ENCODE measurements at places on chromosomes 16 and 17.
A peak's percentile ranks its signal among the peaks of the same experiment; 100 is the strongest.

DNA sequence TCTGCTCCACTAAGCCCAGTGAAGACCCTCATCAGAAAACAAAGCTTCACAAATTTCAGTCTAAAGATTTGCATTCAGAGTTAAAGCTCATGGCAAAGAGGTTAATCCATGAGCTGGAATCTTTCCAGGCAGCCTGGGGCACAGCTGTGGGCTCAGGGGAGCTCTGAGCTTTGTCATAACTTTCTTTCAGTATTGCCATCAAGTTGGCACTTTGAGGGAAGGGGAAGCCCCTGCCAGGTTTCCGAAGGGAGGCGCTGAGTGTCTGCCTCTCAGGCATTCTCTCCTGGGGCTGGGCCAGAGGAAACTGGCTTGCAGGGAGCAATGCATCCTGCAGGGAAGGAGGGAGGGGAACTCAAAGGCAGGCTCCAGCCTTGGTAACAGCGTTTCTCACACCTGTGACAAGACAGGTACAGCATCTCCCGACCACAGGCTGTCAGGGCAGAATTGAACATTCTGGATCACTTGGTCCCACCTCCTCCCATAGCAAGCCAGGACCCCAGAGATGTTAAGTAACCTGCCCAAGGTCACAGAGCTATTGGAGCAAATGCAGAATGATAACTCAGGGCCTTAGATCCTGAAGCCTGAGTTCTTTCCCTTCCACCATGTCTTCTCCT is 3.9 kb downstream of the LPO start:
- peak; percentile 18 for DNase-seq

GRCh38 chr16:68131813-68132706 is 46.9 kb downstream of the NFATC3 start:
- no peak for DNase-seq

DNA sequence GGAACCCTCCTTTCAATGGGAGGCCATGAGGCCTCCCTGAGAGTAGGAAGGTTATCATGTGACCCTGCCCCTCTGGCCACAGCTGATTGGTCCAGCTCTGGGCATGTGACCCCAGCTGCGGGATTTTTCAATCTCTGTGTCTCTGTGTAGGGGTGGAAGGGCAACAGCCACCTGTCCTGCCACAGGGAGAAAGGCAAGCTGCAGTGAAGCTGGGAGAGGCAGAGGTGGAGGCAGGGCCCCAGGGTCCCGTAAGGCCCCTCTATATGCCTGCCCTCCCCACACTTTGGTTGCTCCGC is 10.9 kb downstream of the DNAAF8 start:
- DNase-seq = no peak

- DNase-seq = no peak
These were observed 10.9 kb upstream of the ANKFN1 start for GRCh38 chr17:56142325-56142724.

GRCh38 chr17:14926526-14927122 is 338.5 kb downstream of the PMP22 start:
- peak; percentile 49 for DNase-seq

DNA sequence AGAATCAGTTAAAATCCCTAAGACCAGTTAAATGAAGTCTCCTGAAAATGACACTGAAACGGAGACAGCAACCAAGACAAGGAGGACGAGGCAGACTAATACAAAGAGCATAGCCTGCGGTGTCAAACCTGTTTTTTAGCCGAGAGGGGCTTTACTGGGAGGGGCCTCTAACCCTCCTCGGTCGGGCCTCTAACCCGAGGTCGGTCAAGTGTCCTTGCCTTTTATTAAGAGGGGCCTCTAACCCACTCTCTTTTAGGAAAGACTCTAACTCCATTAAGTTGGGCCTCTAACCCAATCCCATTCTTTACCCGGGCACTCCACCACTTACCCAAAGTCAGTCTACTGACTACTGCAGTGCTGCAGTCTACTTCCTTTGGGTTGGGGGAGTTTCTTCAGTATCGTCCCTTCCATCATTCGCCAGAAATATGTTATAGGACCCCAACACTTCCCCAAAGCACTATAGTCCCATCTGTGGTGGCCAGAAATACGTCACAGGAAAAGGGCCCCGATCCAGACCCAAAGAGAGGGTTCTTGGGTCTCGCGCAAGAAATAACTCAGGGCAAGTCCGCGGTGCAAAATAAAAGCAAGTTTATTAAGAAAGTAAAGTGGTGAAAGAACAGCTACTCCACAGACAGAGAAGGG is 39.2 kb upstream of the ARL4D start:
- no peak for DNase-seq

DNA sequence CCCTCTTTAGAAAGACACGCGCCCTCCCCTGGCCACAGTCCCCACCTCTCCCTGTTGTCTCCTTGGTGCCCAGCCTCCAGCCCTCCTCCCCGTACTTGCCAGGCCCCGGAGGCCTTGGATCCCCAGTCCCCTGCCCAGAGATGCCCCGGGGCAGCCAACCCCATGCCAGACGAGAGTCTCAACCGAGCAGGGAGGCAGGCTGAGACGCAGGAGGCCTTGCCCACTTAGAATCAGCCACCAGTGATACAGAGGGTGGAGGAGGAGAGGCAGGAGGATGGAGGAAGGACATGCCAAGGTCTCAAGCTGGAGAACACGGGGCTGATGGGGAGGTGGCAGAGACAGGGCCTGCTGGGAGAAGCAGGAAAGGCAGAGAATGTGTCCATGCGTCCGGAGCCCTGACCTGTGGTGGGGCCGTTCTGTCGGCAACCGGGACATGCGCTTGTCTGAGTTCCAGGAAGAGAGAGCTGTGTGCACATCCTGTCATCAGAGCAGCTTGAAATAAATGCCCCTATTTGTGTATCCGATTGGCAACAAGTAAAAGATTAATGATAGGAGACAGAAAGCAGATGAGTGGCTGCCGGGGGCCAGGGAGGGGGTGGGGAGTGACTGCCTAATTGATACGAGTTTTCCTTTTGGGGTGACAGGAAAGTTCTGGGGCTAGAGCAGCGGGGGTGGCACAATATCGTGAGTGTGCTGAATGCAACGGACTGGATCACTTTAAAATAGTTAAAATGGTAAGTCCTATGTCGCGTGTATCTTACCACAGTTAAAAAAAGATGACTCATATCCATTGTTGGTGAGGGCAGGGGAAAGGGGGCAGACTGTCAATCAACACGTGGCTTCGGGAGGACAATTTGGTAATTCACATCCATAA is 44.7 kb upstream of the MEAK7 start:
- no peak for DNase-seq

GRCh38 chr17:75959051-75959838 is 18.4 kb upstream of the FBF1 start:
- no peak for DNase-seq

DNA sequence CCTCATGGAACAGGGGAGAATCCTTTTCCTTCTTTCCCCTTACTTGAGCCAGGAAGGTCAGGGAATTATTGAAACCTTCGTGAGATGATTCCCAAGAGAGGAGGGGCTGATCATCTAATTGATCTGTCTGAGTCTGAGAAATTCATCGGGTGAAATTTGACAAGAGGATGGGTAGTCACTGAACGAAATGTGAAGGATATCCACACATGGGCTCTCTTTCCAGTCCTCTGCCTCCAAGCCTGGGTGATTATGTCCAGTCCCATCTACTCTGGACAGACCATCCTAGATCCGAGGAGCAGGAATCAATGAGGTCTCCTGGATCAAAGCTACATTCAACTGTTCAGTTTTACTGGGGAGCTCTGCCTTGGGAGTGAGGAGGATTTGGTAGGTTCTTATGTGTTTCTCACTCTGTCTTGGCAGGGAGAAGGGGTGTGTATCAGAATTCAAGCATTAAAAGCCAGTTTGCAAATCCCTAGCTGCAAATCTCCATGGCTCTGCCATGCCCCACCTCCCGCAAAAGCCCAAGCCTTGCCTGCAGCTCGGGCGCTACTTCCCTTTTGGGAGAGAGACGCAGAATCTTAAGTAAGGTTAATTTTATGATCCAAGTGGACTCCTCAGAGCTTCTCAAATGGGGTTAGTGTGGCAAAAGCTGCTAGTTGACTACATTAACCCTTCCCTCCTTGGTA is 47.1 kb upstream of the TEKT3 start:
- DNase-seq = no peak

DNA sequence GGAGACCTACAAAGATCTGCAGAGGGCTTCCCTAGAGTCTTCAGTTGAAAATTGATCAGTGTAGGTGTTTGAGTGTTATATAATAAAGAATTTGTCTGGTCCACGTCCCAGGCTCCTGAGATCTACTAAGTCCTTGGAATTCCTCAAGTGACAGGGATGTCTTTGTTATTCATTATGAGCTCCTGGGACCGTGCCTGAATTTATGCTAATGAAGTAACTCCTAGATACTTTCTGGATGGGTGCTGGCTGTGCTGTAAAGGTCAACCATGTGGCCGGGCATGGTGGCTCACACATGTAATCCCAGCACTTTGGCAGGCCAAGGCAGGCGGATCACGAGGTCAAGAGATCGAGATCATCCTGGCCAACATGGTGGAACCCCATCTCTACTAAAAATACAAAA is 43.7 kb downstream of the CDC27 start:
- no peak for DNase-seq

DNA sequence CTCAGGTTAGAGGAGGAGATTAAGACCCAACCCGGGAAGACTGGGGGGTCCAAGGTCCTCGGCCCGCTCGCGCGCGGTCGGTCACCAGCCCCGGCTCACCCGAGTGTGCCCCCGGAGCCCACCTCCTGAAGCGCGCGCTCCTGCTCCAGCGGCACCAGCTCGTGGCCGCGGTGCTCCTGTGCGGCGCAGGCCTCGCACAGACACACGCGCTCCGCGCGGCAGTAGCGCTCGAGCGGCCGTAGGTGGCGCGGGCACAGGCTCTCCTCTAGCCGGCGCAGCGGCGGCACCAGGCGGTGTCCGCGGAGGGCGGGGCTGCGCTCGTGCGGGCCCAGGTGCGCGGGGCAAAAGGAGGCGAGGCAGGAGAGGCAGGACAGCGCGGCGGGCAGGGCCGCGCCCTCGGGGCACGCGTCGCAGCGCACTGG is 618 bp downstream of the TRIM47 start:
- peak; percentile 72 for DNase-seq

GRCh38 chr17:49748223-49748622 is 15.7 kb downstream of the FAM117A start:
- DNase-seq = no peak

GRCh38 chr16:10878328-10878643 is 1.3 kb downstream of the CIITA start:
- DNase-seq = no peak

DNA sequence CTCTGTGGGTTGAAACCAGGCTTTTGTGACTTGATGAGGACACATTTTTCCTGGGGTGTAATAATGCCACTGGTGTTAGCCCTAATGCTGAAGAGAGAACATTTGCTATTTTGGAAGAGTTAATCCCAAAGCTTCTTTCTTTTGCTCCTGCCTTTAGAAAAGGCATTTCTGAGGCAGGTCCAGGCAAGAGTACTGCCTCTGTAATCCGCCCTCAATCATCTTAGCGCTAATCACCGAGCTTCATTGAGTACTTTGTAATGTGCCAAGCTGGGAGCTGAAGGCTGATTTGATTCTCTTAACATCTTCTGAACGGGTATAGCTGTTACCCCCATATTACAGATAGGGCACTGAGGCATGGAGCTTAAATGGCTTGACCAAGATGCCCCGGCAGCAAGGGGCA is 60.3 kb downstream of the AKAP1 start:
- no peak for DNase-seq

DNA sequence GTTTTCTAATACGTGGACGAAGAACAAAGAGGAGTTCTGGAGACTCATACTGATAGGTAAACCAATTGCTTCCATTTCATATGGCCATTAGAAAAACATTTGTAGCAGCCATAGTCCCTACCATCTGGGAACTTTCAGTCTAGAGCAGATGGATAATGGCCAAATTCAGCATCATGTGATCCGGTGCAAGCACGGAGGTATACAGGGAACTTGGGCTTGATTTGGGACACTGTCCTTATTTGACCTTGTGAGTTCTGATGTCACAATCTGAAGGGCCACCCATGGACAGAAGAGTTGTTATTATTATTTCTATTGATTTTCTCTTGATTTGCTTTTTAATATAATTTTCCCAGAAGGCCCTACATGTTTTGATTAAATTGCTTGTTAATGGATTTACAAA is 154.6 kb upstream of the ZNF267 start:
- no peak for DNase-seq

DNA sequence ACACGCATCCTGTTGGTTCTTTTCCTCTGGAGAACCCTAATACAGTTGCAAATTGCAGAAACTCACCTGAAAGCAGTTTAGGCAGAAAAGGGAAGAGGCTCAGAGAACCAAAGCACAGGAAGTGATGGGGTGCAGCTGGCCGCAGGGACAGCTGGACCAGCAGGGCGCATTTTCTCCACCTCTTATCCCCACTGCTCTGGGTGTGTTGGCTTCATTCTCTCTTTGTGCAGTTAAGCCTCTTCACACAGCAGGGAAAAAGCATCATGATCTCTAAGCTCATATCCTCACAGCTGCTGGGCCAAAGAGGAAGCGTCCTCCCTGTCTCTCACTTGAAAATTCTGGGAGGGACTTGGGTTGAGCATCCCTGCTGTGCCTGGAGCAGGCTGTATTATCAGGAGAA is 20.0 kb upstream of the LRRC75A start:
- no peak for DNase-seq

GRCh38 chr17:66691644-66692420 is 143.1 kb upstream of the CACNG5 start:
- no peak for DNase-seq

GRCh38 chr16:56607109-56607618 is 1.2 kb upstream of the MT2A start:
- DNase-seq = no peak

- no peak for DNase-seq
These were observed 55.2 kb downstream of the GAN start for GRCh38 chr16:81369888-81370504.

DNA sequence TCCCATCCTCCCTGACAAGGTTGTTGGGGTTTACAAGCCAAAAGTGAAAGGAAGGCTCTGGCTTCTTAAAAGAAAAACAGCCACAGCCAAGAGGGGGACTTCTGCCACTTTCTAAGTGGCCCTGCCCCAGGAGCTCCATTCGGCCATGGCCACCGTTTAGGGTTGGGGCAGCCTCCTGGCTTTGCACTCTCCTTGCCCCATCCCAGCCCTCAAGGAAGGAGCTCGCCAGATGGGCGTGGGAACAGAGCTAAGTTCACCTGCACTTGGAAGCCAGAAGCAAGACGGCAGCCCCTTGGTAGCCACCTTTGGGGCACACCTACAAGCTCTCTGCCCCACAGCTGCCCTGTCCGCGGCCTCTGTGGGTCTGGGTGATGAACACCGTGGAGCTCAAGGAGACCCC is 122.4 kb upstream of the CDC42EP4 start:
- DNase-seq = no peak

DNA sequence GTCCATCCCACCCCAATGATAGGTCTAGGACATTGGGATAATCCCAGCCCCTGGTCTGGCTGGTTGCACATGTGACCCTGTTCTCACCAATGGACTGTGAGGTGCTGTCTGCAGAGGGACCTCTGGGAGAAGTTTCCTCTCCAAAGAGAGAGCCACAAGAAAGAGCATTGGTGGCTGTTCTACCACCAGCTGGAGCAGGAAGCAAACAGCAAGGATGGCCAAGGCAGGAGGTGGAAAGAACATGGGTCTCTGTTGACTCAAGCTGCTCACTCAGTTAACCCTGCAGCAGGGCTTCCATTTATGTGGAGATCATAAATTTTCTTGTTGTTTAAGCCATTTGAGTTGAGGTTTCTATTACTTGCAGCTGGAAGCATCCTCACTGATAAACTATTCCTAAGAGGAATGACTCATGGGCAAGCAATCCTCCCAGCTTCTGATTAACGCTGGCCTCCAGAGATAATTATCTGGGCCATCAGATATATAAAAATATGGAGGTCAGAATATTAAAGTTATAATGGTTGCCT is 52.6 kb downstream of the CYB5B start:
- no peak for DNase-seq

GRCh38 chr17:48456589-48456988 is 26.6 kb upstream of the SKAP1 start:
- DNase-seq = no peak

All from NCI-H2171 (cell line).